Activated CD8-positive, alpha-beta memory T cell treated with anti-CD3 and anti-CD28 coated beads for 36 hours (primary cell): ENCODE measurements at places on chromosomes 6 and 20. TPM values are rescaled to one million over a fixed set of nuclear protein-coding genes. Genes with fewer than 3 reads are reported as not detected.

The C4B gene
- total RNA-seq, result 3.6 TPM

The TAAR6 gene
- not detected for total RNA-seq

The PRDM13 gene
- 0.11 TPM for total RNA-seq

The APCDD1L gene
- total RNA-seq, result not detected

The C20orf144 gene
- total RNA-seq, result 0.32 TPM

The CD93 gene
- total RNA-seq, result 0.36 TPM

The PRRT1 gene
- 0.61 TPM for total RNA-seq

The VGLL2 gene
- total RNA-seq, result not detected

The ZBTB24 gene
- total RNA-seq, result 17.8 TPM

The HELZ2 gene
- 4.8 TPM for total RNA-seq

The NKX2-4 gene
- not detected for total RNA-seq

The OR2B2 gene
- total RNA-seq, result not detected

The TNFRSF6B gene
- not detected for total RNA-seq

The CLIC5 gene
- total RNA-seq, result 6.5 TPM

The GPLD1 gene
- 0.48 TPM for total RNA-seq

The MAK gene
- total RNA-seq, result 2.8 TPM
